ENCODE measurements at places on chromosomes 7 and 10.

- no peak for DNase-seq
These were observed 2.6 kb downstream of the TBRG4 start for GRCh38 chr7:45108863-45109262.

- no peak for DNase-seq
These were observed 936 bp upstream of the REPIN1 start for GRCh38 chr7:150367677-150368095.

- no peak for DNase-seq
These were observed 9.9 kb downstream of the TWIST1 start for GRCh38 chr7:19107356-19108146.

GRCh38 chr7:101792051-101792681 lies 25.3 kb upstream of the CUX1 start:
- peak; percentile 63 for DNase-seq

GRCh38 chr10:12418000-12418399 lies 68.7 kb downstream of the CAMK1D start:
- DNase-seq = no peak

GRCh38 chr10:133160826-133161471 lies 930 bp downstream of the KNDC1 start:
- DNase-seq = no peak

- DNase-seq = no peak
These were observed 50.6 kb upstream of the GJD4 start for GRCh38 chr10:35554461-35555056.

- DNase-seq = no peak
These were observed 526.2 kb upstream of the PFKP start for GRCh38 chr10:2541176-2541575.

- DNase-seq = peak; percentile 77
These were observed 5.2 kb downstream of the DMBT1 start for GRCh38 chr10:122565766-122566206.

DNA sequence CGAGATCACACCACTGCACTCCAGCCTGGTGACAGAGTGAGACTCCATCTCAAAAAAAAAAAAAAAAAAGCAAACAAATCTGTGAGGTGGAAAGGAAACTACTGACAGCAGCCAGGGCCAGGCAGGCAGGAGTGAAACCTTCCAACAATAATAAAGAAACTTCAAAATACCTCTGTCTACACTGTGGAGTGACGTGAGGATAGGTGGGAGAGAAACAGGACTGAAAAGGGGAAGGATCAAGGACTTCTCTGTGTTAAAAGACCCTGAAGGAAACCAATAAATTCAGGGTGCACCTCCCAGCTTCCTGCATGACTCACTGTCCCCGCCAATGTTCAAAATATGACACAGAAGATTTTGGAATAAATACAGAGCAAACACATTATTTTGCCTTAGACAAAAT lies 82.9 kb downstream of the KIAA1549 start:
- DNase-seq = peak; percentile 42

- no peak for DNase-seq
These were observed 147.8 kb upstream of the EEPD1 start for GRCh38 chr7:36005293-36005692.
